ENCODE measurements at places on chromosomes 12 and 14.

DNA sequence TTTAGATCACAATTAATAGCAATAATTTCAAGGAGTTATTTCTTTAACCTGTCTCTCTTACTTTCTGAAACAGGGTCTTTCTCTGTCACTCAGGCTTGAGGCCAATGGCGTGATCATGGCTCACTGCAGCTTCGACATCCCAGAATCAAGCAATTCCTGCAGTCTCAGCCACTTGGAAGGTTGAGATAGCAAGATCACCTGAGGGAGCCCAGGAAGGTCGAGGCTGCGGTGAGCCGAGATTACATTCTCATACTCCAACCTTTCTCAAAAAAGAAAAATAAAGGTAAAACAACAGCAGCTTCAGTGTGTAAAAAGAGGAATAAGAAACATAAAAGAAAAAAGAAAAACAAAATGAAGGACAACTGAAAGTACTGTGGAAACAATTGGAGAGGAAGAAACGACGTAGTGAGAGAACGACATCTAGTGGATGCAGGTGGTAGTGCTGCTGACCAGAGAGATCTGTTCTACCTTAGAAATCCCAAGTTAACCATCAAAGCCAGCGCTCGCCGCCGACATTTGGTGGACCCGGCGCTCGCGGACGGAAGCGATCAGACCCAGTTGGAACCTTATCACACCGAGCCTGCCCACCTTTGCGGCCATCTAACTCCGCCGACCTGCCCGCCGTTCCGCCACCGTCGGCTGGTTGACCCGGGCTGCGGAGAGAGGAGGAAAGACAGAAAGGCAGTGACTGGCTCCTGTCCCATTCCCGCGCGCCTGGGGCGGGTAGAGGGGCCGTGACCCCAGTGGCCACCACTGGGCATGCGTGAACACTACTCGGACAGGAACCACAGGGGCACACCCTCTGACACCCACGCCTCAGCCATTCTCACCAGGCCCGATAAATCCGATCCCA, 196.1 kb downstream of the ALG10 start:
- DNase-seq, result peak; percentile 73

- peak; percentile 53 for DNase-seq
These were observed at the start of gene ACRBP for GRCh38 chr12:6647083-6647604. Gene ACRBP (minus strand): TSS chr12:6647432. CDS start chr12:6647366, 66 bp downstream.

DNA sequence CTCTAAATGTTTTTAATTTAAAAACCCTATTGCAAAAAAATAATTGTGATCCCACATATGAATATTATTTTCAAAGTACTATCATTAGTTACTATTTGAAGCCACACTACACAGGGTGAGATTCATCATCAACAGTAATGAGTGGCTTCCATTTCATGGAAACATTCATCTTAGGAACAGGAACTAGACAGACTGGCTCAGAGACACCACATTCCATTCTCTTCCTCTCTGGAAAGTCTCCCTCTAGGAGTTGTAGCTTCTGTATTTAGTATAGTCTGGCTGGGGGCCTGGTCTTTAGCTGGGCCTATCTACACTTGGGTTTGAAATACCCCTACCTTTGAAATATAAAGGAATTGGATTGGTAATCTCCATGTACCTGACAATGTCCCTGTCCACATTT, 6.2 kb upstream of the VDR start:
- no peak for DNase-seq

DNA sequence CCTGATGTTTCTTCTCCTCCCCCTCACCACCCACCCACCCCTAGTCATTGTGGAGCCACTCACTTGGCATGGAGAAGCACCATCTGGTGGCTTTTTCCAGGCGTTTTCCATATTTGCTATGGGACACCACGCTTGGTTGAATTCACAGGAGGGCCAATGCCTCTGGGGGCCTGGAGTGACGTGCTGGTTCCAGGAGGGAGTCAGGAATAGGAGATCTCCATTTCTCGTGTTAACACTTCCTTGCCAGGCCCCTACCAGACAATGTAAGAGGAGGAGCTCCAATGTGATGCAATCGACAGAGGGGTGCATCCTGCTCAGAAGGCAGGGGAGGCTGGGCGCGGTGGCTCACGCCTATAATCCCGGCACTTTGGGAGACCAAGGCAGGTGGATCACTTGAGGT, 21.6 kb upstream of the TESC start:
- DNase-seq, result no peak

- DNase-seq, result no peak
These were observed 122.2 kb upstream of the NCOR2 start for GRCh38 chr12:124689631-124690030.

GRCh38 chr12:54429014-54429471, 10.0 kb upstream of the ITGA5 start:
- no peak for DNase-seq

DNA sequence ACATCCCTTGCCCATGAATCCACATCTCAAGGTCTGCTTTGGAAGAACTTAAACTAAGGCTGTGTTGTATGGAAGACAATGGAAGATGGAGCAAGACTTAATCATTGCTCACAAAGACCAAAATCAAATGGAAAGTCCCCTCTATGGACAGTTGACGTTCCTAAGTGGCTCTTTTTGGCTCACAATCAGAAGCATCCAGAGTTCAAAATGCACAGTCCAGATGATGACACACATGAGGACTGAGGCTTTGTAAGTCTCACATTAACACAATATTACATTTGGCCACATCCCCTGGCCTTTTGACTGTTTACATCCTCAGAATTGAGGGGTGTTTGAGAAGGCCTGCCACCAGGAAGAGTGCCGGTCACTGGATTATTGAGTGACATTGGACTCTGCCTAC, 122.3 kb upstream of the CPM start:
- no peak for DNase-seq
